ENCODE measurements at places on chromosomes 3 and 15.

- DNase-seq, result no peak
Observed at GRCh38 chr3:76566211-76566534, 473.7 kb upstream of the ROBO2 start.

- DNase-seq, result no peak
Observed at GRCh38 chr3:101926594-101927105, 77.3 kb downstream of the NFKBIZ start.

- no peak for DNase-seq
Observed at GRCh38 chr15:66147440-66147839, 106.1 kb downstream of the MEGF11 start.

DNA sequence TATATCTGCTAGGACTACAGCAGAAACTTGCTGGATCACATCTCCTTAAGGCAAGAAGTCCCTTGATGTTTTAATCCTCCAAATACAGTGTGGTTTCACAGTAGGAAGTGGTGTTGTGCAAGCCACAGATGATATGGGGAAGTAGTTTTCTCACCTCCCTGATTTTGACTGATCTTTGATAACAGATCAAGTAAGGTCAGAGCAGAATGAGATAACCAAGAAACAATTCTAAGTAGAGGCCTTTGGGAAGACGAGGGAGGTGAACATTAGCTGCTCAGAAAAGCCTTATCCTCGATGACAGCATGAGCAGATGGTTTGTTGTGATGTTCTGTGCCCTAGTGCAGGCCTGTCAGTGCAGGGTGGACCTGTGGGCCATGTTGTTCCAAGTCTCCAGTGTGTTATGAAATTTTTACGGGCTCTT lies 61.3 kb downstream of the RIOX2 start:
- peak; percentile 61 for DNase-seq

DNA sequence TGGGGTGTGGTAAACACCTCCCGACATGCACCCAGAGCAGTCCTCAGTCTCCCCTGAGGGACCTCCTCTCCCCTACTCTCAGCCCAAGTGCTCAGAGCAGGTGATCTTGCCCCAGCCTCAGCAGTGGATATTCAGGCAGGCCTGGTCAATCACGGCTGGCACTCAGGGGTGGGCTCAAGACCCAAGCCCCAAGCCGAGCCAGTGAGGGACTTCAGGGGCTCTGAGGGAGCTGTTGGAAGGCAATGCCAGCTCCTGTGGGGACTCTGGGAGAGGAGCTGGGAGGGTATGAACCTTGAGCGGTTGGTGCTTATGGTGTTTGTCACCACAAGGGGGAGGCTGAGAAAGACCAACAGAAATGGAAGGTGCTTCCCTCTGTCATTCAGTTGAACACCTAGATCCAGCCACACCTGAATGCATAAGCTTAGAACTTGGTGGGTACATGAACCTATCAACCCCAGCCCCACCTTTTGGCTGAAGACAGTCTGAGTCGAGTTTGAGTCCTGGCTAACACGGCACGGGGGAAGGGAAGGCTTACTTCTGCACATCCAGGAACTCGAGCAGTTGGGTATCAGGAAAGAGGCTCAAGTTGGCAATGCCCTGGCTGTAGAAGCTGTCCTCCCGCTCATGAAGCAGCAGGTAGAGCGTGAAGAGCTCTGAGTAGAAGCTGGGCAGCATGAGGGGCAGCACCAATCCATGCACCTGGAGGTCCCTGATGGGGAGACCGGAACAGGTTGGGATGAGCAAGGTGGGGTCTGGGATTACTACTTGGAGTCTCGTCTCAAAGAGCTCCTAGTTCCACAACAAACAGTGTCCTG lies 19.2 kb downstream of the ALS2CL start:
- DNase-seq, result no peak

GRCh38 chr3:67706934-67707333 lies 52.5 kb upstream of the SUCLG2 start:
- no peak for DNase-seq

DNA sequence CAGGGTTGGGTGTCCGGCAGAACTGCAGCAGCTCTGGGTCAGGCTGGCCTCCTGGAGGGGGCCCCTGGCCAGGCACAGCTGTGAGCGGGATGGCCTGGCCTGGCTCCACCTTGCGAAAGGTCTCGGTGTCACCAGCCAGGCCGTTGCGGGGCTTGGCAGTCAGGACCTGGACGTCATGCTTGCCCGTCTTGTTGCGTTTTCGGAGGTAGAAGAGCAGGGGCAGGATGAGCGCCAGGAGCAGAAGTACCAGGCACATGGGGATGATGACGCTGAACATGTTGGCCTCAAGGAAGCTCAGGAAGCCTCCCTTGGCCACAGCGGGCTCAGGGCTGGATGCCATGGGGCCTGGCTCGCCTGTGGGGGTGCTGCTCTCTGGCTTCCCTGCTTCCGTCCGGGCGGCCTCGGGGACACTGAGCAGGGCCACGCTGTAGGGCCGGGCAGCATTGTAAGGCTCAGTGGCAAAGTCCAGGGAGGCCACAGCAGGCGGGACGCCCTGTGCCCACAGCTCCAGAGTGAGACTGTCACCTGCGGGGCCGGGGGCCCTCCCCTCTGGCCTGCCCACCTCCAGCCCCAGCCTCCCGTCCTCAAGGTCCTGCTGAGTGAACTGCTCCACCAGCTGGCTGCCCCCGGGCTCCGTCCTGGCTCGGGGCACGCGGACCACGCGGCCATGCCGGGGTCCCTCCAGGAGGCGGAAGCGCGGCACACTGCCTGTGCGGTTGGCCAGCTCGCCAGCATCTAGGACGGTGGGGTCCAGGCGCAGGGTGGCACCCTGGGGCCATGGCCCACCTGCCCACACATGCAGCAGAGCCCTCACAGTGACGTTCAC lies 28.1 kb downstream of the SNX33 start:
- DNase-seq, result no peak

GRCh38 chr3:104126864-104127553 lies 1239.7 kb upstream of the ALCAM start:
- no peak for DNase-seq

DNA sequence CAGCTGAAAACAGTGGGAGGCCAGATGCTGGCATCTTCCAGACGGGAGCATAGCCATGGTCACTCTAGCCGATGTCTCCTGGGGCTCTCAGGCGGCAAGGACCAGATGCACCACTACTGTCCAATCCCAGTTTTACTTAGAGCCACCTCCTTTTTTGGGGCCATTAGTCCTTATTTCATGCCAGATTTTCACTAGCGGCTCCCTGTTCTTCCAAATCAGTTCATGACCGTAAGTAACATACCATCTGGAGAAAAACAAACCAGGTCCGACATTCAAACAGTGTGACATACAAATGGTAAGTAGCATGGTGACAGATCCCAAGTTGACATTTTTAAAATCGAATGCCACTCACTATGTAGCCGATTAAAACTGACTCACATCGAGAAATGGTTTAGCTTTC lies 4.1 kb upstream of the MAP6D1 start:
- no peak for DNase-seq

- no peak for DNase-seq
Observed at GRCh38 chr15:38176155-38176554, 76.5 kb upstream of the SPRED1 start.

DNA sequence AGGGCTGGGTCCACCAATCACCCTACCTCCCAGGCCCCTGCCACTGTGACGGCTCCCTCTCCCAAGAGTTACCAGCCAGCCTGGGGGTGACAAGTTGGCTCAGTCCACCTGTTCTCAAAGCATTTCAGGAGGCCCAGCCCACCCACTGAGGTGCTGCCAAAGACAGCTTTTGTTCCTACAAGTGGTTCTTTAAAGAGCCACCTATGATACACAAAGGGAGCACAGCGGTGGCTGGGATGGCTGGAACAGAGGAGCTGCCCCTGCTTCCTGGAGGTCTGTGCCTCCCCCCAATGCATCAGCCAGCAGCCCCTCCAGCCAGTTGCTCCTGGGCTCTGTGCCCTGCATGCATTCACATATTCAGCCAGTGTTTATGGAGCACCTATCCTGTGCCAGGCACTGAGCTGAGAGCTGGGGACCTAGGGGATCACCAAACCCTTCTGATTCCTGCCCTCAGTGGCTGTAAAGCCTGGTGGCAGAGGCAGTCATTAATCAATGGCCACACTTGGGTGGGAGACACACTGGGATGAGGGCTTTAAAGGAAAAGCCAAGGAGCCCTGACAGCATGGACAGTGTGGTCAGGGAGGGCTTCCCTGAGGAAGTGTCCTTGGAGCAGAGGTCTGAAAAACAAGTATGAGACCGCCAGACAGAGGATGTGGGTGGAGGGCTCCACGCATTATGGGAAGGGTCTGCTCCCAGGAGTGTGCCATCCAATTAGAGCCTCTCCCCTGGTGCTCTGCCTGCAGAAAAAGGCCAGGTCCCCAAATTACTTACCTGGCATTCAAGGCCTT lies 107.1 kb upstream of the LINGO1 start:
- DNase-seq, result no peak

GRCh38 chr3:111252779-111253178 lies 181.2 kb downstream of the NECTIN3 start:
- DNase-seq, result no peak

GRCh38 chr3:49028298-49028672 lies 913 bp downstream of the IMPDH2 start:
- no peak for DNase-seq

DNA sequence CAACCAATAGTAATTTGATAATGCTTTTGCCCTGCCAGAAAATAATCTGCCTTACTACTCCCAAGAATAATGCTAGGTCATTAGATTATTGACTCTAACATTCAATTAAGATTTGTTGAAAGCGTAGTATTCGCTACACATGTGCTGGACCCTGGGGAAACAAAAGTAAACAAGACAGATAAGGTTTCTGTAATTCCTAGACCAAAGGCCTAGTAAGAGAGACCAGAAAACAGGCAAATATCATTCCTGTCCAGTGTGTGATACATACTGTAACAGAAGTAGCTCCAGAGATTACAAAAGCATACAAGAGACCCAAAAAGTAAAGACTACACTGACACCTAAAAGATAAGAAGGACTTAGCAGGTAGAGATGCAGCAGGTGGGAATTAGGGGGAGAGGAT lies 60.8 kb downstream of the PLOD2 start:
- no peak for DNase-seq

DNA sequence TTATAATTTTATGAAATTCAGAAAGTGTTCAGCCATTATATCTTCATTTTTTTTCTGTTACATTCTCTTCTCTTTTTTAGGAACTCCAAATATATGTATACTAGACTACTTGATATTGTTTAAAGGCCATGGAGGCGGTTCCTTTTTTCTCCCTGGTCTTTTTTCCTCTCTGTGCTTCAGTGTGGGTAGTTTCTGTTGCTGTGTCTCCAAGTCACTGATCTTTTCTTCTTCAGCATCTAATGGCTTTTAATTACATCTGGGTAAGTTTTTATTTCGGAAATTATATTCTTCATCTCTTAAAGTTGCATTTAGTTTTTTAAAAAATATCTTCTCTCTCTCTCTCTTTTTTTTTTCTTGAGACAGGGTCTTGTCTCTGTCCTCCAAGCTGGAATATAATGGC lies 8.9 kb downstream of the PIGX start:
- no peak for DNase-seq

- DNase-seq, result no peak
Observed at GRCh38 chr3:94561094-94561493, 498.2 kb downstream of the NSUN3 start.

DNA sequence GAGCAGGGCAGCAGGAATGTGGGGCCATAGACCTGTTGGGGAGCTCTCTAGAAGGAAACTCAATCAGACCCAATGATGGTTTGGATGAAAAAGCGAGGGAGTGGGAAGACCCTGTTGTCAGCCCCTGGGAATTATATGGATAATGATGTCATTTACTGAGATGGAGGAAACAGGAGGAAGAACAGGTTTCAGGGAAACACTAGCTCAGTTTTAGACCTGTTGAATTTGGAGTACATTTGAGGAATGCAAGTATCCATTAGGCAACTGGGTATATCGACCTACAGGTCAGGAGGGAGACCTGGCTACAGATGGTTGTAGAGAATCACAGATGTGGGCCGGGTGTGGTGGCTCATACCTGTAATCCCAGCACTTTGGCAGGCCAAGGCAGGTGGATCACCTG lies 266.9 kb upstream of the NR2E3 start:
- no peak for DNase-seq

DNA sequence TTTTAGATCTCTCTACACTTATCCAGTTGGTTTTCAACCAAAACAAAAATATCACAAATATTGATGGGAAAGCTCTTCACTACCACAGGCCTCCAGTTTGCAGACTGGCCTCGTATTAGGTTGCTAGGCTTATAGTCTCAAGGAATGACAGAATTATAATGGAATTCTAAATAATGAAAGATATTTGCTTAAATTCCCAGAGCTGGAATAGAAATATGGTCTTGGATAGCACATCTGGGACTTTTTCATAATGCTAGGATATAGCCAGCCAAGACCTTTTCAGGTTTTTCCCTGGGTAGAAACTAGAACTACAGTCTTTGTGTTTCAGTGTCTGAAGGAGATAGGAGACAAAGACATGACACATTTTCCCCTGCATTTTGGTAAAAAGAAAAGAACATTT lies 121.9 kb upstream of the STAC start:
- no peak for DNase-seq

DNA sequence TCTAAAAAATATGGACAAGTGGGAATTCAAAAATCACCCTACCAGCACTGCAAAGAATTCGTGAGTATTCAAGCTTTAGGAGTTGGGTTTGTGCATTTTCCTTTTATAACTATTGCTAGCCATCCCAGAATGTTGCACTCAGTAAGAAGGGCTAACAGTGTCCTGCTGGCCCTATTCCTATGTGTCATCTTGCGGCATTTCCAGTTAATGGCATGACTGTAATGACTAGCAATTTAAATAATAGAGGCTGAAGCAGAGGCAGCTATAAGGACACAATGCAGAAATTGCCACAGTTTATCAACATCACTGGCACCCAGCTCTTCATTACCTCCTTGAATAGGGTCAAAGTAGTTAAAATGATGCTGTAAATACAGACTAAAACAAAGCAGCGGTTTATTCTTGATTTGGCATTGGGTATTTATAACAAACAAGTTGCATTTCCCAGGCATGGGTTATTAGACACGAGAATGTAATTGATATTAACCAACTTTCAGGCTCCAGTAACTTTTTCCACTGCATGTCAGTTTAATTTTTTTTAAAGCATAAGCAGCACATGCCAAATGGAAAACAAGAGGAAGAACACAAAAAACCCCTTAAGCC lies 177.6 kb downstream of the FHIT start:
- no peak for DNase-seq

DNA sequence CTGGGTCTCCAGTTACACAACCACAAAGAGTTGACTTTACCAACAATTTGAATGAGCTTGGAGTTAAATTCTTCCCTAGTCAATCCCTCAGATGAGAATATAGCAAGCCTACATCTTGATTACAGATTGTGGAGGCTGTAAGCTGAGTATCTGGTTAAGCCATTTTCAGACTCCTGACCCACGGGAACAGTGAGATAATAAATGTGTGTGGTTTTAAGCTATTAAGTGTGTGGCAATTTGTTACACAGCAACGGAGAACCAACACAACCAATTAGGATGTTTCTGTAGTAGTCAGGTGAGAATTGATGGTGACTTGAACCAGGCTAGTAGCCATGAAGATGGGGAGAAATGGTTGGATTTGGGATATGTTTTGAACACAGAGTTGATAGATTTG lies 37.7 kb upstream of the SLC4A7 start:
- DNase-seq, result no peak

GRCh38 chr3:71825551-71826283 lies 40.8 kb upstream of the PROK2 start:
- no peak for DNase-seq

Data from central memory CD4-positive, alpha-beta T cell (primary cell).